ENCODE measurements at places on chromosomes 16 and 17. TPM values are rescaled to one million over a fixed set of nuclear protein-coding genes. Genes with fewer than 3 reads are reported as not detected.

DNA sequence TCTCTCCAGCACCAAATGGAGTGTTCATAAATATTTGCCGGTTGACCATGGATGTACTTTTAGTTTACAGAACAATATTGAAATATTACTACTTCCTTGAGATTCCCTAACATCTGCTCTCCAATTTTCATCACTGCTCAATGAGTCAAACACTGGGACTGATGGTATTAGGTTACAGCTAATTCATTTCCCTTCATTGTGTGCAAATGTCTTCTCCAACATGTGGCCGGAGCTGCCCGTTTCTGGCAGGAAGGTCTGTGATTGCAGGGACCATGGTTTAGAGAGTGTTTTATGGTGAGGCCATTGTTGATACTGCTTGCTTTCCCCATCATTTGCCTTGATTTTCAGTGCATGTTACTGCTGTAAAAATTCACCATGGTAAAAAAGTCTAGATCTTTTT lies 209.3 kb downstream of the HS3ST3B1 start:
- no peak for DNase-seq

DNA sequence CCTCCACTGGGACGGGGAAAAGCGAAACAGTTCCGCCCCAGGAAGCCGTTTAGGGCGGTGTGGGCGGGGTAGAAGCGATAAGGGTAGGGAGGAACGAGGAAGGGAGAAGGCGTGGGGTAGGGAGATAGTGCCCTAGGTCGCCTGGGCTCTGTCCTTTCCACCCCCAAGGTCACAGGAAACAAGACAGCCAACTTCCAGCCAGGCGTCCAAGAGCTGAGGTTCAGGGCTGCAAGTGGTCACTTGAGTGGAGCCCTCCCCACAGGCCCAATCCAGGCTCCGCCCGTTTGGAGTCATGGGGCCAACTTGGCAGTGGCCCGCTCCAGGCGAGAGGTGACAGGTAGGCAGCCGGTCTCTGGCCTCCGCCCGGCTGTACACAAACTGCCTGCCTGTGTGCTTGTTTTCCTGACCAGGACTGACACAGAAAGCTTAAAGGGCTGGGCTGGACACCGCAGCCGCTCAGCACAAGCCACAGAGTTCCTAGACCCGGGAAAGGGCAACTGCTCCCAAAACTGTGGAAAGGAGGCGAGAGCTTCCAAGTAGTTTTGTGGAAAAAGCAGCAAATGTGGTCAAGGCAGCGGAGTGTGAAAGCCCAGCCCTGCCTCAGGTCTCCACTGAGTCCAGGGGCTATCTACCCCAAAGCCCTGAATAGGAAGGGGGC lies at the start of gene RILP:
Gene RILP, minus strand, starts transcription at position 23 of the 658 bp plus-strand sequence. CDS start 62 bp downstream, outside the sequence.
- DNase-seq: peak; percentile 87

- peak; percentile 35 for DNase-seq
Measured at GRCh38 chr16:79132701-79133100, 467.8 kb downstream of the MAF start.

DNA sequence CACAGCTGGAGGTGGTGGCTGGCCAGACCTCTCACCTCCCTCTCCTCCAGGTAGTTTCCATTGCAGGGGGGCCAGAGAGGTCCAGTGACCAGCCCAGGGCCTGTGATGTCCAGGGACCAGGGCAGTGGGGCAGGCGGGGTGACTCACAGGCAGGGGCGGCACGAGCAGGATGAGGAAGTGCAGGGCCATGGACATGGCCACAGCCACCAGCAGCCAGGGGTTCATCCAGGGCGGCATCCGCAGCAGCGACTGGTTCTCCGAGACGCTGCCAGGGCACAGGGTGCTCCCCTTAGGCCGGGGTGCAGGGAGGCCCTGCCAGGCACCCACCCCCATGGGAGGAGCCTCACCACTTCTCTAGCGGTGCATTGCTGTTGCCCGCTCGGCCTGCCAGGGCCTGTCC lies 12.9 kb upstream of the P2RX1 start:
- no peak for DNase-seq

- DNase-seq: no peak
Measured at GRCh38 chr16:879986-880385, 79.5 kb upstream of the GNG13 start.

GRCh38 chr17:32015245-32016013 lies 8.2 kb downstream of the LRRC37B start:
- DNase-seq: no peak

CFAP119 gene
- 1.4 TPM for polyA plus RNA-seq

ANKRD40CL gene
- not detected for polyA plus RNA-seq

KIAA0753 gene
- polyA plus RNA-seq: 2.7 TPM

All from heart left ventricle (tissue), 16 donors.